ENCODE measurements at places on chromosomes 3 and 15.

- DNase-seq: no peak
Observed at GRCh38 chr3:188310270-188310710, 156.3 kb downstream of the LPP start.

DNA sequence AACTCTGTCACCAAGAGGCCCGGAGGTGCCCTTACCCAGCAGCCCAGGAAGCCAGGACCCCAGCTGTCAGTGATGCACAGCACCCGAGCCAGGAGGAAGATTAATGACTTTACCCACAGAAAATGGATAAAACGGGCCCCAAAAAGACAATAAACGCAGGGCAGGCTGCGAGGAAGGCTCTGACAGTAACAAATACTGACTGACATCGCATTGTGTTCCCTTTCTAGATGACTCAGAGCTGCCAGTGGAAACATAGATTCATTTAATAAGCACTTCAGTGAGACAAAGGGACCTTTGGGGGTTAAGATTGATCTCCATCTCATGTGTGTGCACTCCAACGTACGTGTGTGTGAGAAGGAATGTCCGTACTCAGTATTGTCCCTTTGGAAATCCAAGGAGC lies 225.3 kb upstream of the PPP2R3A start:
- no peak for DNase-seq

- DNase-seq: no peak
Observed at GRCh38 chr3:179929091-179929529, 107.6 kb downstream of the PEX5L start.

GRCh38 chr3:142904639-142905436 lies 16.0 kb upstream of the PCOLCE2 start:
- no peak for DNase-seq

DNA sequence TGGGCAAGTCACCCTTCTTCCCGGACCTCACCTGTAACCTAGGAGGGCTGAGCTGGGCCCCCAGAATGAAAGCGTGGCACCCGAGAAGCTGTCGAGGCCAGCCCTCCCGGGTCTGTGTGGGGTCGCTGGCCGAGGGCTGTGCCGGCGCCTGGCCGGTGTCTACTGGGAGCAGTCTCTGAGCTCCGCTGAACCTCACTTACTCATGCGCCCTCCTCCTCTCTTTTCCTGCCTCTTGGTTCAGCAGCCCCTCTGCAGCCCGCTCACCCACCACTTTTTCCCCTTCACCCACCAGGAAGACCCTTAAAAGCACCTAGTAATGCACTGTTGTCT lies 419 bp downstream of the HYKK start:
- no peak for DNase-seq

GRCh38 chr3:81761904-81762580 lies 597 bp upstream of the GBE1 start:
- no peak for DNase-seq

GRCh38 chr3:13403847-13404246 lies 16.3 kb downstream of the NUP210 start:
- no peak for DNase-seq

- DNase-seq: no peak
Observed at GRCh38 chr15:85639752-85640381, 154.9 kb downstream of the KLHL25 start.

GRCh38 chr3:122770521-122771202 lies 23.0 kb downstream of the HSPBAP1 start:
- DNase-seq: no peak

DNA sequence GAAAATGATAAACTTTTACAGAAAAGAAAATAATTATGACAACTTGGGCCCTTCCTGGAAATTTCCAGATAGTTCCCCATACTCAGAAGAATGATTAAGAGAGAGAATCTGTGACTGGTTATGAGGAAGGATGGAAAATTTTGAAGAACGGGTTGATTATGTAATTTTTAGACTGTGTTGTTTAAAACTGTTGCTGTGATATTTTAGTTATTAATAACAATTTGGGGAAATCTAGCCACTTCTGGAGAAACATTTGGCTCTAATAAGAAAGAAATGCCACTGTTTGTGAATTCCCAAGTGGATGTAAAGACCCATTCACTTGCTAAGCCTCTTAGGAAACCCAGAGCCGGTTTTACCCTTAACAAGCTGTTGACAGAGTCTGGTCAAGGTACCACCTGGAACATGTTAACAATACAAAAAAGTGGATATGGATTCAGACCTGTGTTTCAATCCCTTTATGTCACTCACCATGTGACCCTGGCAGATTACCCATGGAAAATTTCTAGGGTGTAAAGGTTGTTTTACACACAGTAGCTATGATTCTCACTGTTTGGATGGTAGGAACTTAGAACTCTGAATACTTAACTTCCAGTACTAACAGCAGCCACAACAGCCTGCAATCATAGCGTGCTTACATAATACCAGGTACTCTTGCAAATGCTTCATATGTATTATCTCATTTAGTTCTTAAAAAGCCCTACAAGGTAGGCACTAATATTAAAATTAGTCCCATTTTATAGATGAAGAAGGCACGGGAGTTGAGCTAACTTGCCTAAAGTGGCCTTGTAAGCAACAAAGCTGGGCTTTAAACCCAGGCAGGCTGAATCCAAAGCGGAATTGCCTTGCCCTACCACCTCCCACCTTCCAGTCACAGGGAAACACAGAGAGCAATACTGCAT lies 32.0 kb downstream of the ZBTB38 start:
- no peak for DNase-seq

GRCh38 chr3:191743283-191743682 lies 282.3 kb downstream of the PYDC2 start:
- DNase-seq: no peak

DNA sequence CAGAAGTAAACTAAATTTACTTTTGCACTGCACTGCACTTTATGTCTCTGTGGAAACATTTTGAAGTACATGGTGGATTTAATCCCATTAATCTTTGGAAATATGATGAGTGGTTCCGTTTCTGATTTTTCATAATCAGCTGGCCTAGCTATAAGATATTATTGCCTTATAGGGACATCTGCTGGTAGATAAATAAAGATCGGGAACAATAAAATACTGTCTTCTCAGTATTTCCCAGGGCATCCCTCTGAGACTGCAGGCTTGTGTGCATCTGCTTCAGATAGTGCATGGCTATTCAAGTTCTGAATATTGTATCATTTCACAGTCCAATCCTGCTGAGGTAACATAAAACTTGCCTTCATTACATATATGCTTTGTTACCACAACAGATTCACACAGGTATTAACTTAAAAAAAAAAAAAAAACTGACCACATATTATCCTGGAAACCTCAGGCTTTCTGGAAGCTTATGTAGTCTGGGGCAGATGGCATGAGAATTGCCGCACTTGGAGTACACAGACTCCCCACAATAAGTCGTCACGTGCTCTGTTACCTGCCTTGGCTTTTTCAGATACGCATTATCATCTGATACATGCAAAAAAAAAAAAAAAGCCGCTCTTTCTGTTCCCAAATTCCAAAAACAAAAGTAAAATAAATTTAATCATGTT lies 330.8 kb upstream of the AGTR1 start:
- DNase-seq: no peak

- DNase-seq: no peak
Observed at GRCh38 chr3:188583341-188584161, 429.6 kb downstream of the LPP start.

DNA sequence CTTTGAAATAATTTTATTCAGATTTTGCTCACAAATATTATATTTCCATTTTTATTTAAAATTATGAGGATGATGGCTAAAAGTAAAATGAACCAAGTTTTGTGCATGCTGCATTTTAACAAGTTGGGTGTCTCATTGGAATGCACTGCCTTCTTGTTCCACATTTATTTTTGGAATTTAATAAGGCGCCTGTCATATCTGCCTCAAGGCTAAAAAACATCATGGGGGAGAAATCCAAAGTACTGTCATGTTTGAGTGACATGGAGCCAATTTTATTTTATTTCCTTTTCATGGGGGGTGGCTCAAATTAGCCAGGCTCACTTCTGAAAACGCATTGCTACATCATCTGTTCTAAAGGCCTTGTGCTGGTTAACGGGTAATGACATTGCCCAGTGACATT lies 205.1 kb downstream of the ROBO2 start:
- no peak for DNase-seq

GRCh38 chr15:98907927-98908471 lies 99.6 kb downstream of the PGPEP1L start:
- no peak for DNase-seq

- DNase-seq: no peak
Observed at GRCh38 chr3:11310258-11310657, 38.1 kb downstream of the ATG7 start.

GRCh38 chr3:58492494-58492905 lies 604 bp downstream of the KCTD6 start:
- DNase-seq: no peak

DNA sequence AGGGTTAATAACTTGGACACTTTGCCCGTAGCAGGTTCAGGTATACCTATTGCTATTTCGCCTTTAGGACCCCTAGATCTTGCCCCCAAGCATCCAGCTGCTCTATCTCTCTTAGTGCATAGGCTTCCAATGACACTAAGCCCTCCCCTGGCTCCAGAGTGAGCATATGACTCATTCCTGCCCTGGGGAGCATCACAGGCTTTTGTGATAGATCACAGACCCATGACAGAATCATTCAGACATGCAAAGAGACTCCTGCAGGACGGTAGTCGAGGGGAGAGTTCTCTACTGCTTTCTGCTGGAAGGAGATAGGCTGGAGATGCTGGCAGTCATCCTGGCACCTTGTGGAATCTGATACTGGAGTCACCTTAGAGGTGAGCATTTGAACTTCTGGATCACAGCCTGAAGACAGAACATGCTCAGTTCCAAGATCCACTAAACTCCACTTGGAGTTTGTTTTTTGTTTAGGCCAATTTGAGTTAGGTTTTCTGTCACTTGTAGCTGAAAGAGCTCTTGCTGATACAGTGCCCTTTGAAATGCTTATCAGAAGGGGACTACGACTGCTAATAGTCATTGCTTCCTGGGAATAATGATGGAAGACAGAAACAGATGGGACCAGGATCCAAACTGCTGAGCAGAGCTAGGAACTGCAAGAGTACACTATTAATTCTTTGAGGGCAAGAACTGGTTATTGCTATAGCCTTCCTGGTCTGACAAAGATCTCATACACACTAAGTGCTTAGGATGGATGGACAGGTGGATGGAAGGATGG lies 11.0 kb downstream of the LYSMD2 start:
- DNase-seq: no peak

DNA sequence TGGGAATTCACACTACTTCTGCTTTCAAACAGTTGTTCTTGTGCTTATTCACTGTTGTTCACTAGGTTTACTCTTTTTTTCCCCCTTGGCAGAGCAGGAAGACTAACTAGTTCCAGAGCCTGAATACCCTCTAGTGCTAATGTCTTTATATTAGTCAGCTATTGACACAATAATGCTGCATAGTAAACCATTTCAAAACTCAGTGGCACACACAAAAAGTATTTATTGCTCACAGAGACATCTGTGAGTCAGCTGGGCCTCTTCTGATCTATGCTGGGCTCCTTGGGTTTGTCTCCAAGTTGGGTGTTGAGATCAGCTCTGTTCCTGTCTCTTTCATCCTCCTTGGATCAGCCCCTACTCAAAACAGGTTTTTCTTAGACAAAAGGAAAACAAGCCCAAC lies 51.1 kb downstream of the RSRC1 start:
- DNase-seq: no peak

DNA sequence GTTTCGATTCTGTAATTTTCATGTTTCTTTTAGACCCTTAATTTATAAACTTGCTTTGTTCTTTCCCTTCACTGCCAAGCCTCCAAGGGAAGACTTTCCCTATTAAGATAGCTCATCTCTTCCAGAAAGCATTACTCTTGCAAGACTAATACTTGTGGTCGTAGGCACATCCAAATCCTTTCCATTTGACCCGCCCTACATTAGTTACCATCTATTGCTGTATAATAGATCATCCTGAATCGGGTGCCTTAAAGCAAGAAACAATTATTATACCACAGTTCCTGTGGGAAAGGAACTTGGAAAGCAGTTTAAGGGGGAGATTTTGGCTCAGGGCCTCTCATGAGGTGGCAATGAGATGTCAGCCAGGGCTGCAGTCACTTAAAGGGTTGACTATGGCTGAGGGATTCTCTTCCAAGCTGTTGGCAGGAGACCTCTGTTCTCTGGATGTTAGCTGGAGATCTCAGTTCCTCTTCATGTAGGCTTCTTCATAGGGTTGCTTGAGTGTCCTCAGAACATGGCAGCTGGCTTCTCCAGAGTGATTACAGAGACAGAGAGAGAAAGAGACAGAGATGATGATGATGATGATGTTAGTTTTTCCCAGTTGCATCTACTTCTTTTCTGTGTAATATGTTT lies 570.4 kb upstream of the TGFBR2 start:
- no peak for DNase-seq

GRCh38 chr3:120093119-120093910 lies 932 bp downstream of the GSK3B start:
- no peak for DNase-seq

GRCh38 chr3:38588371-38588971 lies 61.0 kb downstream of the SCN5A start:
- no peak for DNase-seq

- peak; percentile 7 for DNase-seq
Observed at GRCh38 chr3:128133273-128133883, 9.8 kb upstream of the RUVBL1 start.

- no peak for DNase-seq
Observed at GRCh38 chr3:111252779-111253178, 181.2 kb downstream of the NECTIN3 start.

DNA sequence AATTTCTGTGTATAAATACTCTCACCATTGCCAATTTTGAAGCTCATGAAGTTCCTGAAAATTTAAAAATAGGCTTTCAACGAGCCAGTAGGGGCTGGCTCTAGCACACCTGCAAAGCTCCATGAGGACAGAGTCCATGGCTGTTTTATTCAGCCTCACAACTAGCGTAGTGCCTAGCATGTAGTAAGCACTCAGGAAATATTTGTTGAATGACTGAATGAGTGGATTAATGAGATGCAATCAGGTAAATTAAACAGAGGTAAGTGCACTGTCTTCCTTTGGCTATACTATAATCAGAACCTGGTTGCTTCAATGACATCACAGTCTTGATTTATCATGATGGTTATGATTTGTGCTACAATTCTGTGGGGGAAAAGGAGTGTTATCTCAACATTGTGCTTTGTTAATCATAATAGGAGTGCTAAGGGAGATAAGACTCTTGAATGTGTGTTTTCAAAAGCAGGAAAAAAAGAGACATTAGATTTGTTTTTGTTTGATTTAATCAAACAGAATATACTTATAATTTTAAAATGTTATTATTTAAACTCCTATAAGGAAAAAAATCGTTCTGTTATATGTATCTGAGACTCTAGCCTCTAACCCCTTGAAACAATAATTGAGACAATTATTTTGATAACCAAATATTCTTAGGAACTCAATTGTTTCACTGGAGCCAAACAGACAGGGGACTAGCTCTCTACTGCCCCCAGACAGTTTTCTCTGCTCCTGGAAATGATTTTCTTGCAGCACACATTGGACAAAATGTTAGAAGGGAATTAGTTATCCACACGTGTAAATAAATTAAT lies 171.7 kb upstream of the ATP11B start:
- DNase-seq: no peak

Measured in stimulated activated CD4-positive, alpha-beta T cell treated with anti-CD3 and anti-CD28 coated beads, Interleukin-15, amount 100 ng/mL, for 1 hour (primary cell).